Activated CD4-positive, alpha-beta T cell treated with anti-CD3 and anti-CD28 coated beads, Interleukin-2, amount 10 ng/mL, durations not matched to agents 24 days and 14 days (primary cell): ENCODE measurements at places on chromosomes 7 and 10.

DNA sequence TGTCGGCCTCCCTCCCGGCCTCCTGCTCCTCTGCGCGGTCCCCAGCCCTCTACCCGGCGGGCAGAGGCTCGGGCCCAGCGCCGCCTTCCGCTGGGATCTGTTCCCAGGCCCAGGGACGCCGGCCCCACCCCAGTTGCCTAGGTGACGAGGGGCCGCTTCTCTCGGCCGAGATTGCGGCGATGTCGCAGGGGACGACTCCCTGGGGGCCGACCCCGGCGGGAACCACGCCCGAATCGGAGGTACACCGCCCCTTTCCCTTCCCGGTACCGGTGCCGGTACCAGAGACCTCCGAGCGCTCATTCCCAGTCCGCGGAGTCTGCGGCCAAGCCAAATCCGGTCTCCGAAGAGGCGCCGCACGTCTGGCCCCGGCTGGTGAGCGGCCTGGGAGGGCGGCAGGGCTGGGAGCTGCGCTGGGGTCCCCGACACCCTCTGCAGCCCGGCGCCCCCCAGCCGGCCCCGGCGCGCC is at the start of gene CABCOCO1:
CABCOCO1 (plus strand) TSS at position 136 of the 466 bp plus-strand sequence; CDS start at position 180, 44 bp downstream.
- no peak for DNase-seq

- no peak for DNase-seq
Observed at GRCh38 chr7:157656195-157656769, 319.5 kb downstream of the DNAJB6 start.

GRCh38 chr10:87842220-87842641 is 21.1 kb downstream of the KLLN start:
- DNase-seq, result no peak

DNA sequence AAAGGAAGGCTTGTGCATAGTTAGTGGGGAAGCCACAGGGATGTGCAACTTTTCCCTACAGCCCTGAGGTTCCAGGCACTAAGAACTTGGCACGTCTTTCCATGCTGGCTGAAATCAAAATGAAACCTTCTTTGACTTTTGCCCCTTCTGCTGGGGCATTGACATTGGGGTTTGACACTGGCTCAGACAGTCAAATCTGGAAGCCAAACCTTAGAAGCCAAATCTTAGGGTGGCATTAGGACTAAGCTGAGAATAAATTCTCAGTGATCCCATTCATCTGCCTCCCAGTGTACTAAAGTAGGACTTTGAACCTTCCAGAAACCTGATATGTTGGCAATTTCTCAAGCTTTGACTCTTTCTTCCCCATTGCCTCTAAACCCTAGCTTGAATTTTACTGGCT is 31.3 kb upstream of the INSYN2A start:
- no peak for DNase-seq

DNA sequence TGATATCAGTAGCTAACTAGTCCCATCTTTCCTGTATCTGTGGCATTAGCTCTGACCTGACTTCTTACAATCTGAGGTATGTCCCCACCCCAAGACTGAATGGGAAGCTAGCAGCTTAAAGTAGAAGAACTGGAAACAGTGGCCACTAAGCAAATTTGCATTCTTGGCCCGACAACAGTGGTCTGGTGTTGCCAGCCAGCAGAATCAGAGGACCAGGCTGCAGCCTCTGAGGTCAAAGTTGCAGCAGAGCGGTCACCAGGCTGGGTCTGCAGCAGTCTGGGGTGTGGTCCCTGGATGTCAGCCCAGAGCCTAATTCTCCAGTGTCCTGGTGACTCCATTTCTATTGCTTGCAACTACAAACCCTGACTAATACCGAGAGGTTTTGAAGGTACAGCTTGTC is 26.3 kb downstream of the FAM107B start:
- no peak for DNase-seq

GRCh38 chr7:31445686-31446355 is 68.1 kb upstream of the ITPRID1 start:
- no peak for DNase-seq

DNA sequence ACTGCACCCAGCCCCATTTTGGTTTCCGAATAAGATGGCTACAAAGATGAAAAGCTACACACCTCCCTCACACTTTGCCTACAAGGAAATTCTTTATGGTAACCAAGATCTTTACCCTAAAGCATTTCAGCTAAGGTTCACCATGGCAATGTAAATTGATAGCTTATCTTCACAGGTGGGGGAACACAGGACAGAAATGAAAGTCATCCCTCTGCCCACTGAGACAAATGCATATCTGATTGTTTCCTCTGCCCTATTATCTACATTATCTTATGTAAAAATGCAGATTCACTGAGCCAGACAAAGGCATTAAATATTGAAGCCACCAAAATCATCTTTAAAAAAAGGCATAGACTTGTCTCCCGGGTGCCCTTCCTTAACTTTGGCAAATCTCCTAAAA is 3.2 kb upstream of the TMEM139 start:
- DNase-seq, result no peak

GRCh38 chr7:70679661-70680060 is 452.3 kb upstream of the GALNT17 start:
- DNase-seq, result no peak

DNA sequence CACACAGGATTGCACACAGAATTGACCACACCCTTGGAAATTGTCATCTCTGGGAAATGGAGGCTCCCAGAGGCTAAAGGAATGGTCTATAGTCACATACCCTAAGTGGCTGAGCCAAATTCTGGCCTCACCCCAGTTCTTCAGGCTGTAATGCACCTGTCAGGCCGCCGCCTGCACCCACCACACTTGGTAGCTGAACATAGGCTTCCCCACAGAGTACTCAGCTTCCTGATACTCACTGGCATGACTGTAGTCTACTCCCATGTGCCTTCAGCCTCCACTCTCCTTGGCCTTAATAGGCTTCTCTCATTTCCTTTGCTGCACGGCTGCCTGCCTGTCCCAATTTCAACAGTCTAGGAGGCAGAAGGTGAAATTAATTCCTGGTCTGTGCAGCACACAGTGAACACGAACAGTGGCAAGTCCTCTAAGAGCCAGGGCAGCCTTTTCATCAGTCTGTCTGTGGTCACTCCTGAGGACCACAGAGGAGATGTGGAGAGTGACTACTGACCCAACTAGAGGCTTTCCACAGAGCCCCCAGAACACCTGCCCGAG is 42.5 kb downstream of the NUDCD3 start:
- DNase-seq, result no peak

- DNase-seq, result no peak
Observed at GRCh38 chr7:108188724-108189123, 58.6 kb upstream of the LAMB4 start.

GRCh38 chr10:119025336-119025735 is 4.2 kb upstream of the NANOS1 start:
- DNase-seq, result no peak

GRCh38 chr10:61942604-61943461 is 41.3 kb downstream of the ARID5B start:
- peak; percentile 67 for DNase-seq

DNA sequence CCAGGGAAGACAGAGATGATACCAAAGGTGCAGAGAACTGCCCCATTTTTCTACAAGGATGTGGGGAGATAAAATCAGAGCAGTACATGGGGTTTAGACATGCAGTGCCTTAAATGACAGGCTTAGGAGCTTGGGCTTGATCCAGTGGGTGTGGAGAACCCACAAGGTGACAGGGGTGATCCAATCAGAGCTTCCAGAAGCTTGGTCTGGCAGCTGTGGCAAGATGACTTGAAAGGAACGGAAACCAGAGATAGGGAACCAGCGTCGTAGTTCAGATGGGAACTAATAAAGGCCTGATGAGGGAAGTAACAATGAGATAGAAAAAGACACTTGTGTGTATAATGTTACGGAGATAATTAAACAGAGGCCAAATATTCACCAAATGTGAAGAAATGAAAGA is 80.7 kb downstream of the SLC37A3 start:
- DNase-seq, result no peak

DNA sequence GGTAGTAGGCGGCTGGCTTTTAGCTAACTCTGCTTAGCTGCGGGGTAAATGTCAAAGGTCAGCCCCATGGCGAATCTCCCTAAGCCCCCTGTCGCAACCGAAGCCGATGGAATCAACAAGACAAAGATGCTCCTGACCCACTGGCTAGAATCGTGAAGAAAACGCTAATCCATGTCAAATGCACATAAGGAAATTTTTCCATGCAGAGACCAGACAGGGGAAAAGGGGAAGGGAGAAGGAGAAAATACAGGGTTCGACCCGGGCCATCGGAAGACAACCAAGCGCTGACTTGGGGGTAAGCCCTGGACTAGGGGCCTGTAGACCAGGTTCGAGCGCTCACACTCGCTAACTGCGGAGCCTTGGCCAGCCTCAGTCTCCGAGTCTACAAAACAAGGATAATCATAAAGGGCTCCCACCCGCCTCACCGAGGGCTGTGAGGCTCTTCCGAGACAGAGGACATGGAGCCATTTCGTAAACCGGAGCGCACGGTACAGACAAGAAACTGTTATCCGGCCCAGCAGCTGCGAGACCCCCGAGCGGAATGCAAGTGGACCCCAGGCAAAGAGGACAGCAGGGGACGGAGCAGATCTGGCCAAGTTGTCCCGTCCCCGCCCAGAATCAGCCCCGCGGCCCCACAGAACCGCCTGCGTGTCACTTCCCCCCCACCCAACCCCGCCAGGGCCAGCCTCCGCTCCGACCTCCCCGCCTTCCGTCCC is 507 bp downstream of the SAR1A start:
- peak; percentile 70 for DNase-seq

DNA sequence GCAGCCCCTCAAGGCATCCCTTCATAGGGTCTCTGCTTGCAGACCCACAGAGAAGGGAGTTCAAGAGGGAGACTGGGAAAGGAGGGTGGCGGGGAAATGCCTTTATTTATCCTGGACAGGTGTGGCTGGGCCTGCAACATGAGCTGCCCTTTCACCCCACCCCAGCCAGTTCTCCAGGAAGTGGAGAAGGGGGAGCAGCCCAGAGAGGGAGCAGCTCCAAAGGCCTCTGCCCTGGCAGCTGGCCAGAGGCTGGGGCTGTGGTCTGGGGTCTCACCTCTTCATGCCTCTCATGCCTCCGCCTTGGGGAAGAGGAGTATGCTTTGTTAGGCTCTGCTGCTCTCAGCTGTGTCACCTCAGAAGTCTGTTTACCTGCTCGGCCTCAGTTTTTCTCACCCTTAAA is 3.1 kb downstream of the LDB3 start:
- no peak for DNase-seq

DNA sequence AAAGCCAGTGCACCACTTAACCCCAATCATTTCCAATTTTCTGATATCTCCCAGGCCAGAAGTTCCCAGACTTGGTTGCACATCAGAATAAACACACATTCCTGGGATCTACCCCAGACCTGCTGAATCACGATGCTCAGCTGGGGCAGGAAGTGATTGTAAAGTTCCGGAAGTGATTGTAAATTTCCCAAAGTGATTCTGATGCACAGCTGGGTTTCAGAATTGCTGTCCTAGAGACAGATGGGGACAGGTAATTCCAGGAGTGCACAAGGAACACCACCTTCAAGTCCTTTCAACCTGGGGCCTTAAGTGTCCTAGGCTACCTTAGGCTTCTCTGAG is 104.2 kb upstream of the EEPD1 start:
- DNase-seq, result no peak

GRCh38 chr10:127354255-127354654 is 157.9 kb upstream of the INSYN2A start:
- DNase-seq, result no peak

- DNase-seq, result no peak
Observed at GRCh38 chr7:4712281-4713182, 30.4 kb downstream of the FOXK1 start.

DNA sequence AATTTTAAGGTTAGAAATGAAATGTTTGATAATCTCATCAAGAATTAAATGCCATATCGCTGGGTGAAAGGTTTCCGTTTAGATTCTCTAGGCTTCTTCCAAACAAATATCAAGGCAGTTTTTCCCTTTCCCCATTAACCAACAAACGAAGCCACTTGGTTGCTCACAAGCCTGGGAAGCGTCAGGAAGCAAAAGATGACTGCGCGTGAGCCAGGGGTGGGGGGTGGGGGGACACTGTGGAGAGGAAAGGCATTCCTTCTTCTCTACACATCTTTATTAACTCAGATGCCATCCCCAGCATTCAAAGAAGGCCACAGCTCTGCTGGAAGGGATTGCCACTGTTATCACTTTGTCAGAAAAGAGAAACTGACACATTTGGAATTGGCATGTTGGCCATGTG is 207.1 kb downstream of the TRIL start:
- DNase-seq, result no peak

- no peak for DNase-seq
Observed at GRCh38 chr7:106102387-106102966, 9.6 kb downstream of the SYPL1 start.

DNA sequence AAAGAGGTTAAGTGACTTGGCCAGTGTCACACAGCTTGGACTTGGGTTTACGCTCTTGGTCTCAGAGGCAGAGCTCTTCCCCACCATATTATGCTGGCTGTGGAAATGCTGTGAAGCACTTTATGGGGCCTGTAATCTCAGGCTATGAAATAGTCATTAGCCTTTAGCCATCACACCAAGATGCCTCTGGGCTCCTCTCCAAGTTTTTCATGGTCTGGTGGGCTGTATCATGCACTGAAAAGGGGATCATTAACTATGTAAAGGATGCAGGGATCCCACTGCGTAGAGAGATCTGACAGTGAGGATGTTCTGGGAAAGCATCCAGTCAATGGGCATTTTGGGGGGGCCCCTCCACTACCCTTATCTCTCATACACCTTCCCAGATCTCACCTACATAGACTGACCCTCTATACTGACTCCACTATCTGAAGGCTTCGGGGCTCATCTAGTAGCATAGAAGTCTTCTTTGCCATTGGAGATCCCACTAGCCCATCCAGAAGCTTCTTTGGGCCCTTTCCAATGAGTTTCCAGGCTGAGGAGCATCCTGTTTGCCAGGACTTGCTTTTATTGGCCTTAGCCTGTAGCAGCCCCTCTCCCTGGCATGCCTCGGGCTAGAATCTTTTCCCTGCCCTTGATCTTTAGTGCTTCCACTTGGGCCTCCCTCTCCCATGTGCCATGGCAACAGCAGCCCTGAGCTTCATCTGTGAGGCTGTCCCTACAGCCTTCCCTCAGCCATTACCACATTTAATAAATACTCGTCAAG is 19.6 kb downstream of the FRMPD2 start:
- DNase-seq, result no peak

GRCh38 chr10:77043420-77043763 is 594.2 kb downstream of the KCNMA1 start:
- DNase-seq, result no peak
